Activated gamma-delta T cell (primary cell): ENCODE measurements at places on chromosomes 16 and 17.

DNA sequence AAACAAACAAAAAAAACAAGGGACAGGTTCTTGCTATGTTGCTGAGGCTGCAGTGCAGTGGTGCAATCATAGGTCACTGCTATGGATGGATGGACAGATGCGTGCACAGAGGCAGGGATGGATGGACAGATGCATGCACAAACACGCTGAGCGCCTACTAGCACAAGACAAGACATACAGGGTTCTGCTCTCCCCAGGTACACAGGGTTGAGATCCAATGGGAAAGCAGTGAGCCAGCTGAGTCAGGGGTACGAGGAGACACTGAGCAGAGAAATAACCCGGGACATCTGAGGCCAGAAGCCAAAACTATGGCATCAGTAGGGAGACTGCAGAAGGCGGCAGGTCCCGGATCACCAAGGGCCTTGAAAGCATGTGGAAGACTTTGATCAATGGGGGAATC lies 6.2 kb downstream of the IL32 start:
- no peak for DNase-seq

GRCh38 chr17:47902039-47902744 lies 6.2 kb downstream of the SP2 start:
- no peak for DNase-seq

- DNase-seq = no peak
Measured at GRCh38 chr16:30351586-30352419, 3.3 kb downstream of the CD2BP2 start.

DNA sequence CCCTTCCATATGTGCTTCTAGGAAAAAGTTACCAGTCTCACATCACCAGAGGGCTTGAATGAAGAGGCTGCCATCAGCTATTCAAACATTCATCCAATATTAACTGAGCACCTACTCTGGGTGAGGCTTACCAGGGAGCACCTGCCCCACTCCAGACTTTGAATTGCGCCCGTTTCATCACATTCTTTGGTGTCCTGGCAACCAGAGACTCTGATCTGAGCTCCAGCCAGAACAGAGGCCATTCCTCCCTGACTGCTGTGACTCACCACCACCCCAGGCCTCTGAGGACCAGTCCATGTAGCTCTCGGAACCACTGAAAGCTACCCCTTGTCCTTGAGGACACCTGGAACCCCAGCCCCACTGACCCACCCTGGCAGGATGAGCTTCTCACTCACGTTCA lies at the start of gene C16orf96:
Gene C16orf96, plus strand, starts transcription at position 229 of the 400 bp plus-strand sequence. Its CDS starts 150 bp downstream, at position 379.
- no peak for DNase-seq

DNA sequence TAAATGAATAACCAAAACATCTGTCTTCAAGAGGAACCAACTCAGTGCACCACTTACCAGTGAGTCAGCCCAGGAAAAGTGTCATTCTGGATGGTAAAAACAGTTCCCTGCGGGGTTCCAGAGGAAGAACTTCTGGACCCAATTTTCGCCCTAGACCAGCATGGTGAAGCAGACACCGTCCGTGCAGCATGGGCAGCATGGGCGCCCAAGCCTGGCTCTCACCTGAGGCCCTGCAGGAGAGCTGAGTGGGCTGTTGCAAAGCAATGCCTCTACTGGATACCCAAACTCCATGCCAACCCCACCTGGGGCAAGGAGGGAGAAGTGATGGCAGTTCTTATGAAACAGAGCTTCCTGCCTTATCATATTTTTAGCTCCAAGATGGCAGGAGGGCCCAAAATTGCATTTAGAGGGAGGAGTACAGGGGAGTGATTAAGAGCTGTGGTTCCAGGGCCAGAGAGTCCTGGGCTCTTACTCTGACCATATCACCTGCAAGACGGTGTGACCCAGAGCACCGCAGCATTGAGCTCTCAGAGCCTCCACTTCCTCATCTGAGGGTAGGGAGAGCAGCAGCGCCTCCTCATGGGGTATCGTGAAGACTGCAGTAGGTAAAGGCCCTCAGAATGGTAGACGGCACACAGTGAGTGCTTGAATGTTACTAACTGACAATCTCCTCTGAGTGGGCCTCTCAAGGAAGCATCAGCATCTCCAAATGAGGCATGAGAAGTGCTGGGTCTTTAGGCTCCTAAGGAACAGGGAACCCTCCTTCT lies 16.6 kb upstream of the INPP5K start:
- DNase-seq = no peak

DNA sequence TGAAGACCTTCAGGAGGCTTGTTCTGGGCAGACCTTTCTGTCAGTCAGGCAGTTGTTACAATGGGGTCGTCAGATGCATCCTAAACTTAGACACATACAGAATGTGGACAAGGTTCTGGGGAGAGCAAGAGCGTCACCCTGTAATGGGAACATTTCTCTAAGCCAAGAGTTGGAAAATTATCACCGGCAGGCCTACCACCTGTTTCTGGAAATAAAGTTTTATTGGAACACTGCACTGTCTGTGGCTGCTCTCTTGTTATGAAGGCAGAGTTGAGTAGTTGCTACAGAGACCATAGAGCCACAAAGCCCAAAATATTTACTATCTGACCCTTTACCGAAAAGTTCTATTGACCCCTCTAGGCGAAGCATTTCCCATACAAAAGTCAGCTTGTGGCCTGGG lies 106.2 kb downstream of the CPPED1 start:
- no peak for DNase-seq
